ENCODE measurements at places on chromosomes 12 and 14. TPM values are rescaled to one million over a fixed set of nuclear protein-coding genes. Genes with fewer than 3 reads are reported as not detected.
A peak's percentile ranks its signal among the peaks of the same experiment; 100 is the strongest.

GRCh38 chr12:66409195-66409871 is 107.0 kb downstream of the HELB start:
- H3K27me3 ChIP-seq = no peaks in the 10 kb centered on the region
- peaks cover 6% of the 10 kb centered on the region for H3K4me1 ChIP-seq
- no peak overlapping the region for H3K27ac ChIP-seq
- DNase-seq = peak; percentile 68
- H3K36me3 ChIP-seq = no peaks in the 10 kb centered on the region

GRCh38 chr12:70788774-70789173 is 131.8 kb downstream of the PTPRR start:
- DNase-seq = no peak
- no peaks in the 10 kb centered on the region for H3K36me3 ChIP-seq
- no peak overlapping the region for H3K27ac ChIP-seq
- no peaks in the 10 kb centered on the region for H3K27me3 ChIP-seq

- H3K4me3 ChIP-seq = no peak overlapping the region
- H3K4me1 ChIP-seq = no peaks in the 10 kb centered on the region
- no peak for DNase-seq
- H3K27me3 ChIP-seq = no peaks in the 10 kb centered on the region
- no peaks in the 10 kb centered on the region for H3K36me3 ChIP-seq
These were observed 98.8 kb downstream of the B4GALNT3 start for GRCh38 chr12:558580-558979.

SERPINA12 gene
- total RNA-seq = not detected

GRCh38 chr12:119615518-119616475 is 22.2 kb downstream of the TMEM233 start:
- no peak overlapping the region for H3K27ac ChIP-seq
- no peaks in the 10 kb centered on the region for H3K36me3 ChIP-seq
- no peak for DNase-seq
- no peaks in the 10 kb centered on the region for H3K4me1 ChIP-seq

GRCh38 chr14:100317912-100318808 is 5.0 kb upstream of the SLC25A47 start:
- H3K36me3 ChIP-seq = no peaks in the 10 kb centered on the region
- peaks cover 6% of the 10 kb centered on the region for H3K4me1 ChIP-seq
- no peaks in the 10 kb centered on the region for H3K27me3 ChIP-seq
- peak; percentile 80 for DNase-seq

PRICKLE1 gene
- total RNA-seq = 4.0 TPM

DNA sequence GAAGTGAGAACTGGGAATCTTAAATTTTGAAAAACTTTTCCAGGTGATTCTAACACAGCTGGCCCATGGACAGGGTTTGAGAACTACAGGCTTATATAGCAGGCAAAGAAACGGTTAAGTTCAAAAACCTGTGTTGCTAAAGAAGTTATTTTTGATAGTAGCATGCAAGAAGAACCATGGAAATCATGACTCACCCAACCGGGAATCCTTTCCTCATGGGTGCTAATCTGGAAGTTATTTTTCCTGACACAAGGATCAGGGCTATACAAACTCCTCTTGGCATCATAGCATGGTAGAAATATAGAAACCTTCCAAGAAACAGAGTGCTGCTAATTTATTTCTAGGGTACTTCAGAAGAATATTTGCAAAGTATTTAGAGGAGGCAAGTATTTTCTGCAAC is 588.7 kb downstream of the CCER1 start:
- H3K27ac ChIP-seq = no peak overlapping the region
- no peaks in the 10 kb centered on the region for H3K4me1 ChIP-seq
- no peaks in the 10 kb centered on the region for H3K36me3 ChIP-seq

DNA sequence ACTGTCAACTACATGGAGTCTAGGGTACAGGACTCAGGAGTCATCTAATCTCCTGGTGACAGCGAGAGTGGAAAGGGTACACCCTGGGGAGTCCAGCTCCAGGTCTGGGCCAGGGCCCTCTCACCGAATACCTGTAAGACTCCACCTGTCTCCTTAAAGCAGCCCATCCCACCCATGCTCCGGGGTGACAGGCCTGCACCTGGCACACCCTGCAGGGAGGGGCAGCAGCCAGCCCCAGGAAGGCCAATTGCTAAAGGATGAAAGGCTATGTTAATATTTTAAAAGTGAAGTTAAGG is 45.5 kb downstream of the STX2 start:
- H3K27me3 ChIP-seq = no peaks in the 10 kb centered on the region
- H3K4me3 ChIP-seq = no peak overlapping the region
- H3K4me1 ChIP-seq = peaks cover 20% of the 10 kb centered on the region
- H3K27ac ChIP-seq = no peak overlapping the region
- no peak for DNase-seq

DNA sequence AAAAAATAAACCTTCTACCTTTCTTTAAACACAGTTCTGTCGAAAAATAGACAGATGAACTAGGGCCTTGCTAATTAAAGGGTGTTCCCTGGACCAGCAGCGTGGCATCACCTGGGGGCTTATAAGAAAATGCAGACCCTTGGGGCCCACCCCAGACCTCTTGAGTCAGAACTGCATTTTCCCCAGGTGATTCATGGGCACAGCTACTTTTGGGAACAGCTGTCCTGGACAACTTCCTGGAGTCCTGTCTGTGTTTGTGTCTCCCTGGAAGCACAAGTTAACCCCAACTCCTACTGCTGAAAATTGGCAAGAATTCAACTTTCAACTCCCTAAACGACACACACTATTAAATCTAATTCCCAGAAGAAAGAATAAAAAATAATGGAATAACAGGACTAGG is 17.8 kb downstream of the FBLN5 start:
- no peak overlapping the region for H3K4me3 ChIP-seq
- no peaks in the 10 kb centered on the region for H3K36me3 ChIP-seq
- no peak overlapping the region for H3K27ac ChIP-seq
- no peaks in the 10 kb centered on the region for H3K4me1 ChIP-seq
- DNase-seq = no peak

DNA sequence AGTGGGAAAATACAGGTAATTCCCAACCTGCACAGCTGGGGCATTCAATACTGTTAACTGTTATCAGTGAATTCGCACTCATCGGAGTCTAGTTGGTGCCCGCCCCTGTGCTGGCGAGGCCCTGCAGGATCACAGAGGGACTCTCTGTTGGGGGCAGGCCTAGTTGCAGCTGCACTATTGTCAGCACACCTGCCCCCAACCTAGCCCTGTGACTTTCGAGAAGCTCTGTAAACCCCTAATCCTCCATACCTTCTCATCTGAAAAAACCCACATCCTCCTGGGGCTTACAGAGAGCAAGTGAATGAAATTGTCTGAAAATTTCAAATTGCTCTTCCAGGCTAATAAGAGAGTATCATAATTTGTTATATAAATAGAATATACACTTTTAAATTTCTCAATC is 132.2 kb upstream of the NUDT4 start:
- no peaks in the 10 kb centered on the region for H3K27me3 ChIP-seq
- peak; percentile 56 for DNase-seq
- H3K4me1 ChIP-seq = peaks cover 16% of the 10 kb centered on the region
- H3K36me3 ChIP-seq = no peaks in the 10 kb centered on the region
- no peak overlapping the region for H3K27ac ChIP-seq

DNA sequence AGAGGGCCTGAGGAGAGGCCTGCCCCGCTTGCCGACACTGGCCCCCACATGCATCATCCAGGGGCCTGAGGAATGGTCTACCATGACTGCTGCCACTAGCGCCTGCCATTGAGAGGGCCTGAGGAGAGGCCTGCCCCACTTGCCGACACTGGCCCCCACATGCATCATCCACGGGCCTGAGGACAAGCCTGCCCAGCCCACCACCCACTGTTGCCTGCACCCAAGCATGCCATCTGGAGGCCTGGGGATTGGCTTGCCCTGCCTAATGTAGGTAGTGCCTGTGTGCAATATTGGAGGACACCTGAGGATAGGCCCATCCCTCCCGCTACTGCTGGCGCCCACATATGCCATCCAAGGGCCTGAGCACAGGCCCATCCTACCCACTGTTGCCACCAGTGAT is 24.4 kb downstream of the CYP46A1 start:
- no peaks in the 10 kb centered on the region for H3K36me3 ChIP-seq
- no peak overlapping the region for H3K4me3 ChIP-seq
- no peak overlapping the region for H3K27ac ChIP-seq
- no peak for DNase-seq
- H3K27me3 ChIP-seq = no peaks in the 10 kb centered on the region
- no peaks in the 10 kb centered on the region for H3K4me1 ChIP-seq

IL26 gene
- total RNA-seq = not detected

DNAAF2 gene
- total RNA-seq = 35.1 TPM

DNA sequence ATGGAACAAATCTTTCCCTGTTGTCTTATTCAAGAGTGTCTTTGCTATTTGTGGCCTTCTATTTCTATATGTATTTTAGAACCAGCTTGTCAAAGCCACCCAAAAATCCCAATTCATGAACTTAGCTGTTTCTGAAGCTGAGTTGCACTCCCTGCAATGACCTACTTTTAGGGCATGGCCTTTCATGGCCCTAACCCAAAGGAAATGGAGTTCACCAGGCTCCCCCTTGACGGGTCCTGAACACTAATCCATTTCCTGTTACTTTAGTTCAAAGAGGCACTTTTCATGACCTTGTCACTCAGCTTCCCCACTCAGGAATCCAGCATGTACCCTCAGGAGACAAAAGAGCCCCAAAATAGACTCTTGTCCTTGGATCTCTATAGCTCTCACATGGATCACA is 7.6 kb downstream of the TMED8 start:
- H3K4me1 ChIP-seq = peaks cover 20% of the 10 kb centered on the region
- no peak overlapping the region for H3K4me3 ChIP-seq
- H3K36me3 ChIP-seq = no peaks in the 10 kb centered on the region

GRCh38 chr12:103832048-103832997 is 8.7 kb downstream of the NT5DC3 start:
- H3K4me3 ChIP-seq = no peak overlapping the region
- H3K36me3 ChIP-seq = no peaks in the 10 kb centered on the region
- DNase-seq = no peak
- H3K27ac ChIP-seq = no peak overlapping the region
- H3K27me3 ChIP-seq = no peaks in the 10 kb centered on the region
- peaks cover 13% of the 10 kb centered on the region for H3K4me1 ChIP-seq

LRRC10 gene
- total RNA-seq = not detected

DNA sequence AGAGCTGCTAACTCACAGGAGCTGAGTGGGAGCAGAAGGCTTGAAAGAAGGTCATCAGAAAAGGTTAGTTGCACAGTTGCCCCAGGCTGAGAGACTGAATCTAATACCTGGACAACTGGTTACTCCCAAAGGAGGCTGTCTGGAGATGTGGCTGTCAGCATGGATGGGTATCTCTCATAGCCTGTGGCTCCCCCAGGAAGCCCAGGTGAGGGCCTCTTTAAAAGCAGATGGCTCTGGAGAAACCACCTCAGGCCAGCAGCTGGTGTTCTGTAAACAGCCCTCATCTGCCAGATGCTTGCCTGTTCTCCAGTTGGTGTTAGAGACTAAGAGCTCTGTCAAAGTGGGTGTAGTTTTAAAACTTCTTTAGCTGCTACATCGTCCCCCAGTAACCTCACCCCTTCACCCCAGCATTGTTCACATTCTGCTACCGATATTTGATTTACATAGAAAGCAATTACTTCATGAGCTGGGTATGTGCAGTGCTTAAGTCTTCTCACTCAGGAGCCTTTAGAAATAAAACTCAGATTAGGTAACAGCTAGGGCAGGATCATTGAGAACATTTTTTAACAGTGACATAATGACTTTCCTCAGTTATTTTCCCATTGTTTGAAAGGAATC is 25.8 kb downstream of the DACT1 start:
- DNase-seq = no peak
- H3K4me1 ChIP-seq = no peaks in the 10 kb centered on the region
- no peaks in the 10 kb centered on the region for H3K27me3 ChIP-seq
- no peaks in the 10 kb centered on the region for H3K36me3 ChIP-seq
- no peak overlapping the region for H3K27ac ChIP-seq
- no peak overlapping the region for H3K4me3 ChIP-seq

Data from neural progenitor cell (in vitro differentiated cells).